ENCODE measurements at places on chromosomes 3 and 15.

- DNase-seq = no peak
These were observed 1242.2 kb downstream of the OTOL1 start for GRCh38 chr3:162738784-162739183.

DNA sequence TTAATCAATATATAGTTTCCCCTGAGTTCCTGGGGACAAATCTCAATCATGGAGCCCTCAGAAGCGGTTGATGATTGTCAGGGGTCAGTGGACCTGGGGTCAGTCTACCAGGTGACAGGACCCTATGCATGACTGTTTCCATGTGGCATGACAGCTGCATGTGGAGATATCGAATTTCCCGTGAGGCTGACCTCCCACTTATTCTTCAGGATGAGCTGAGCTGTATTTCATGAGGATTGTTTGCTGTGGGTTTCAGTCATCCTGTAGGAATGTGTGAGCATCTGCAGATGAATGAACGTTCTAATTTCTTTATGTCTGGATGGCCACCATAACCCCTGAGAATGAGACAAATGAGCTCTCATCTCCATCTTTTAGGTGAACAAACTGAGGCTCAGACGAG is 93.0 kb upstream of the HES1 start:
- DNase-seq = no peak

DNA sequence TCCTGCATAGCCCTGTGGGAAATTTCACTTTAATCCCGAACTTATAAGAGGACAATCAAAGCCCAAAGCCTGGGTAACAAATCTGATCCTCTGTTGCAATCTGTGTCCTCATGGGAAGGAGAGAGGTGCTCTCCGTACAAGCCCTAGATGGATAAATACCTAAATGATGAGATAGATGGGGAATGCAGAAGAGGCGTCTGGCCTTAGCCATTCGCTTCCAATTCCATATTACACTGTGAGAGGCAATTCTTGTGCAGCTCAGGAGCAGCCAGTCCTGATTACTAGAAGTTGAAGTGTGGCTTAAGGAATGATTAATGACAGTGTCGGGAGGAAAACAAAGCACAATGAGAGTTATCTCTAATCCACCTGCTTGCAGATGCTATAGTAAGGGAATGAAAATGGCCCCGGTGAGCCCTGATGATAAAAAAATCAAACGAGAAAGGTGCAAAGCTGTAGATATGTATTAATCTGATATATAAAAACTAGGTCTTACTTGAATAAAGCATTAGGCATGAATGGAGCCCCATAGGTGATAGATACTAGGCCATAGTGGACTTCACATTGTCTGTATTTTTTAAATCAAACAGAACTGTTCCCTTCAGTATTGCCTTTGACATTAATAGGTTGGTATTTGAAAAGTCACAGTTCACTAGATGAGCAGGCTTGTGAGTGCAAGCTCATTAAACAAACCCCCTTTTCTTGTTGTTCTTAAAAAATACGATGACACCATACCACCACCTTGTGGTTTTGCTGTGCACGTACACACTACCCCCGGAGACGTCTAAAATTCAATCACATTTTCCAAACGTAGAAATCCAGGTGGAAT is 54.2 kb upstream of the TMCO5A start:
- DNase-seq = no peak

- no peak for DNase-seq
These were observed 496.8 kb downstream of the CNTN4 start for GRCh38 chr3:2595486-2595885.

Measured in NCI-H2029 treated with DMSO at 0.1 percent for 48 hours (cell line).